Activated CD4-positive, alpha-beta T cell treated with anti-CD3 and anti-CD28 coated beads, Interleukin-2, amount 50 U/mL, for 1 hour (primary cell): ENCODE measurements at places on chromosomes 3 and 15.

- DNase-seq, result no peak
Measured at GRCh38 chr15:82103468-82103867, 57.6 kb upstream of the MEX3B start.

GRCh38 chr3:72157748-72158638, 373.0 kb upstream of the PROK2 start:
- DNase-seq, result no peak

DNA sequence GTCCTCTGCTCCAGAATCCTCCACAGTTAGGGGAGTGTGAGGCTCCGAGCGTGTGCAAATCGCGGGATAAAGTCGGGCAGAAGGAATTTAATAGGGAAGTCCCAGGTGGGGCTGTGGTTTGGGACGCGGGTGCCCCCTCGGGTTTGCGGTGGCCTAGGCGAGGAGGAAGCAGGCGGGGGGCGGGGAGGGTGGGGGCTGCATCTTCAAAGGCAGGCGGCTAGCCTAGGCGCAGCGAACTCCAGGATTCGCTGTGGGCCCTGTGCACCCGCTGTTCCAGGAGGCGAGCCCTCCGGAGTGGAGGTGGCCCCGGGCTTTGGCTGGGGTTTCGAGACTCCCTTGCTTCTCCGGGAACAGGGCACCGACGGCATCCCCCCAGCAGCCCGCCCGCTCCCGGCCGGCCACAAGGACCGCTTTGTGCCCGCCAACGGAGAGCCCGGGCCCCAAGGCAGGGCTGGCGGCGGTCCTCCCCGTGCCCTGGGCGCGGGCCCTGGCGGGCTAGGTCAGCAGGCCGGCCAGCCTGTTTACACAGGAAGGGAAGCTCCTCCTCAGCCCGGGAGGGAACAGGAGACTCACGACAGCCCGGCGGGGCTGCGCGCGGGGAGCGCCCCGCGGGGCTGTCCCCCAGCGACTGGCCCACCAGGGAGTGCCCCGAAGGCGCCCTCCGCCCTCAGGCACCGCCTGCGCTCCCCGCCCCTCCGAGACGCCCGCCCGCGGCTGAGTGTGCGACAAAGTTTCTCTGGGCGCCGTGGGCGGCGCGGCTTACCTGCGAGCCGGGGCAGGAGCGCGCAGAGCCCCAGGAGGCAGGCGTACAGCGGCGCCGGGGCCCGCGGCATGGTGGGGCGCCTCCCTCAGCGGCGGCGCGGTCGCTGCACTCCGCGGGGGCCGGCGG, 753 bp downstream of the ITGB5 start:
- peak; percentile 15 for DNase-seq

DNA sequence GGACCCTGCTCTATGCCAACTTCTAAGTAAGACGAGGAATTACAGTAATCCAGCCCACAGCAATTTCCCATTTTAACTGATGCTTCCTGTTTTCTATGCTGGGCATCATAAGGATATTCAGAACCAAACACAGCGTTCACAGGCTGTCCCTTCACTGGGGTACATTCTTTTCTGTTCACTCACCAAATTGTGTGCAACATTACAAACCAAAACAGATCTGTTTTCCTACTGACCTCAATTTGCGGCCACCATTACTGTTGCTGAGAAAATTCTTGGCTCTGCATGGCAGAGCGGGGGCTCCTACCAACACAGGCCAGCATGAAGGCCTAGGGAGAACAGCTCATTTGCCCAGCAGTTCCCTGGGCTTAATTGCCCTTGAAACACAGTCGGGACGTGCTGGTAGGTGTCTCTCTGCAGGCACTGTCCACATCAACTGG, 76.5 kb downstream of the MYO1E start:
- DNase-seq, result no peak

GRCh38 chr15:24772686-24773373, 97.3 kb downstream of the NPAP1 start:
- peak; percentile 30 for DNase-seq

- DNase-seq, result no peak
Measured at GRCh38 chr15:95269242-95270183, 1038.2 kb downstream of the MCTP2 start.

DNA sequence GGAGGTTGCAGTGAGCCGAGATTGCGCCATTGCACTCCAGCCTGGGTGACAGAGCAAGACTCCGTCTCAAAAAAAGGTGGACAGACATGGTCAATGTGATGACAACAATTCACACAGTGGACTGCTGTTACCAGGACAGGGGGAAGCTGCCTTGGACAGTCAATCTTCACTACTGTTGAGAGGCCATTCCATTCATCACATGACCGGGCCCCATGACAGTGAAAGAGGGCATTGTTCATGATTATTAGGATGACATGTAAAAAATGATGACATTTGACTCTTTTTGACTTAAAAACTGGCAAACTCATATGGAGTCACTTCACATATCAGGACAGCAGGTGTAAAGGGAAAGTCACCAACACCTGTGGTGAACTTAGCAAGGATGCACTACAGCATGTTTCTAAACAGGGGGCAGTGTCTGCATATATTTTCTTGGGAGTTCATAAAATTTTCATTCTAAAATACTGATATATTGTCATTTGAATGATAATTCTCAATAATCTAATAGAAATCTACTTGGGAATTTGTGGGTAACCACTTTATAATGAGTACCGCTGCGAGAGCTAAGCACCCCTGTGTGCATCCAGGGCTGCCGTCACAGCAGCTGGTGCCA, 34.2 kb upstream of the LDHAL6B start:
- DNase-seq, result no peak

- DNase-seq, result peak; percentile 52
Measured at GRCh38 chr3:125141596-125142419, 70.7 kb downstream of the SLC12A8 start.

DNA sequence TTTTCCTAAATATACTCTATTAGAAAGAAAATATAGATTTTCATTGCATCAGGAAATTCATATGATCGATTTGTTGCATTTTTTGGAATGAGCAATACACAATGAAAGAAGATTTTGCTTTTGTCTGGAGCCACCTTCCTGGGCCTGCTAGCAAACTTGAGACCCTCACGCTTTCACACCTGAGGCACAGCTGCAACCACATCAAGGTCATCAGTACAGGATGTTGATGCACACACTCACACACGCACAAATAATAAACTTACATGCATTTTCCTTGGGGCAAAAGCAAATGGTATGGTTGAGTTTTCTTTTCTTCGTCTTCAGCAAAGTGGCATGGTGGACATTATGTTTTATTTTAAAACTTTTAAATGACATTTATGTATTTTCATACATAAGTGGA, 64.8 kb upstream of the SATB1 start:
- DNase-seq, result no peak

DNA sequence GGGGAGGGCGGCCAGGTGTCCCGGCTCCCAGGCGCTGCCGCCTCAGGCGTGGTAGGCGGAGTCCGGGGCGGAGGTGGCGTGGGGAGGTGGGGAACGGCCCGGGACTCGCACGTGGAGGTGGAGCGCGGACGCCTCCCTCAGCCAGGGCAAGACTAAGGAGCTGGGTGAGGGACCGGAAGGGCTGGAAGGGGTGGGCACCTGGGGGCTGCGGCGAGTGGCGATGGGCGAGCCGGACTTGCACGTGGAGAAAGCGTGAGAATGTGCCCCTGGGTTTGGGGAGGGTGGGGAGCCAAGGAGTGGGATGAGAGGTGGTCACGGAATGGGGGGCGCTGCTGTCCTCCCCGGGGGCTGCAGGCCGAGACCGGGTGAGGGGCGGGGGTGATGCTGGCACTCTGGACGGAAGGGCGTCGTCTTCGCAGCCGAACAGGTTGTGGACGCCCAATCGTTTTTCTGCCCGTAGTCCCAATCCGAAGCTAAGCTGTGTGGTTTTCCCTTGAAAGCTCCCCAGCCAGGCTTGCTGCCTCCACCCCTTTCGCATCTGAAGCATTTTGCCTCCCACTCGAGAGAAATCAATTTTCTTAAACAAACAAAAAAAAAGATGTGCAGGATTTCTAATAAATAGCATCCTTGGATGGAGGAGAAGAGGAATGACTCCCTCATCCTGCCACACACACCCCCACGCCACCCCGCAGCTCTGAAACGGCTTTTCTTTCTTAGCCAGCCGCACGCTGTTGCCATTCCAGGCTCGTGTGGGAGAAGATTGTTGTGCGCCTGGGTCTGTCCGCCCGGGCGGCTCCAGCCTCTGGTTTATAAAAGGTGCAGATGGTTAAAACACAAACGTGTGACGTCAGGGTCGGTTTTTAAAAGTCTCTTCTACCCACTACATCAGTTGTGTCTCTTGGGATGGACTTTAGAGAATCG, 62.5 kb upstream of the ANKRD28 start:
- no peak for DNase-seq

DNA sequence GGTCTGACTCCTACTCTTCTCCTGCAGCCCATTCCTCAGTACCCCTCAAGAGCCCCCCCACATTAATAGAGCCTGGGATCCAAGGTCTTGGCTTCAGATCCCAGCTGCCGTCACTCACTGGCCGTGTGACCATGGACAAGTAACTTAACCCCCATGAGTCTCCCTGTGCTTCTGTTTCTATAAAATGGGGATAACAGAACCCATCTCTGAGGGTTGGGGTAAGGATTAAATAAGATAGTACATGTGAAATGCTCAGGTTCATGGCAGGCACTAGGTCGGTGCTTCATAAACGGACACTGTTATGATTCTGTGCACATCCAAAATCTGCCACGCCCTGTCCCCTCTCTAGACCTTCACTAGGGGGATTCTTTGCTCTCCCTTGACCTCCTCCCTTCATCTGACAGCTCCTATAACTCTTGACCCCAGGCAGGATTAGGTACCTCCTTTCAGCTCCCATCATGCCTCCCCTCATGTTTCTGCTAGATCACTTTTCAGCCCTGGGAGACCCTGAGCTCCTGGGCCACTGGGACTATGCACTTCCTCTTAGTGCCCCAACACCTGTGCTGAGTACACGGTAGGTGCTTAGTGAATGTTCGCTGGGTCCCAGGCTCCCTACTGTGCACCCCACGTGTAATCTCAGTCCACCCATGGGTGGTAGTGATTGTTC, 1.5 kb downstream of the CAND2 start:
- no peak for DNase-seq

DNA sequence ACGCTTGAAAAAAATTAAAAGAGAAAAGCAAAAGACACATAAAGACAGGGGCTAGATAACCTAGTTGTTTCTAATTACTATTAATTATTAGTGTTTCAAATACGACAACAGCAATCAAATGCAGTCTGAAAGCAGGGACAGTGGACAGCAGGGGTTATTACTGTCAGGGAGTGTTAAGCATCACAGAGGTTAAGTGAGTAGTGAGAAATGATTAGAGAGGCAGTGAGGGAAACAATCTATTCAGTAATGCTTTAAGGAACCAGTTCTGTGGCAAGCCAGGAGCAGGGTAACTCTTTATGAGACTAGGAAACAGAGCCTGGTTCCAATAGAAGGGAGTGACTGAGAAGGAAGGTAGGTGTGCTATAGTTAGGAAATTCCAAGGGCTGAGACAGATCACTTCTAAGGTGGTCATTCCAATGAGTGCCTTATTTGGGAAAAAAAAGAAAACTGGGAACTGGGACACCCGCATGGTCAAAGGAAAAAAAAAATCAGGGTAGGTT, 15.0 kb downstream of the RYK start:
- no peak for DNase-seq

DNA sequence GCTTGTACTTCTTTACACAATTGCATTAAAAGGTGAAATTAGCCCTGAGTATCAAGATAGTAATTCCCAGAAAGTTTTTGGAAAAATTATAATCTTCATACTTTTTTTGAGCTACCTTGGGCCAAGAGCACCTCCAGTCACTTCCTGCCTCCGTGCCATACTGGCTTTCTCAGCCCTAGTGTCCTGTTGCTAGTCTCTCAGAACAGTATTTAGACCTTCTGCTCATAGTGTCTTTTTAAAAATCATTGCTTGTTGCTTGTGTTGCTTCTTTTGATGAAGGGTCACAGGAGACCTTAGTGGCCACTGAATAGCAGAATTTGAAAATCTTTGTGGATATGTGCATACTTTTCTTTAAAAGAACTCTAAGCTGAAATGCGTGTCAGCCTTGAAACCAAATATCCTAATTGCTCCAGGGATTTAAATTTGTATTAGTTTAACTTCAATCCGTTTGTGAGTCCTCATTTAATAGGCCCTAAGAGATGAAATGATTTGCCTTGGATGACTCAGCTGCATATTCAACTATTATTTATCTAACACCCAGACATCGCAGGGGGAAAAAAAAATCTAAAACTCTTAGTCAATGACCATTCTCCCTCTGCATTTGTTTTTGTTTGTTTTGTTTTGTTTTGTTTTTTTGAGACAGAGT, 29.1 kb upstream of the LXN start:
- DNase-seq, result no peak

DNA sequence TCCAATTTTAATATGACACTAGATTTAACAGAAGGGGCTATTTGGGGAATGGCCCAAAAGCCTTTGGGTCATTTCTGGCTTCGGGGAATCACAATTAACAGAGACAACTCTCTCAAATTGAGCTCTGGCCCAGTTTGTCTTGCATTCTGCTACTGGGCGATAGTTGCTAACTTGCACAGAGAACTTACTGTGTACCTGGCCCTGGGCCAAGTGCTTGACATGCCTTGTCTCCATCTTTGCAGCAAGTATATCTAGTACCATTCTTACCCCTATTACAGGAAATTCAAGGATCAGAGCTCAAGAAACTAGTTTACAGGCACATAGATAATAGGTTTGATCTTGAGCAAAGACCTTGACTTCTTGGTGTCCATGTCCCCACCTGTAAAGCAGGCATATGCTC, 175.7 kb downstream of the TMEM108 start:
- DNase-seq, result no peak

GRCh38 chr15:86432861-86433260, 353.2 kb downstream of the AGBL1 start:
- no peak for DNase-seq

DNA sequence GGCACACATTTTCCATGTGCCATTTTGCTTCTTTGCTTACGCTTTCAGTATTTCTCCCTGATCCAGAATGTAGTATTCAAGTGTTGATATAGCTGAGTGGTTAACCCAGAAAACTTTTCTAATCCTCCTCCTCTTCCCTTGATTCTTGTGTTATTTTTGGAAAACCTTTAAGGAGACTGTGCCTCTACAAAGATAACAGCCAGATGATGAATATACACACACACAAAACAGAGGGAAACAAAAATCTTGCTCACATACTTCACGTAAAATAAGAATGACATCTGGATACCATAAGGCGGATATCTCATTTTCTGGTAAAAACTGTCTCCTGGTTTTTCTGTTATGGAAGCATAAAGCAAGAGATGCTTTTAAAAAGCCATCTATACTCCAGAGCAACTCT, 295.8 kb upstream of the THBS1 start:
- no peak for DNase-seq

GRCh38 chr3:43077261-43077660, 28.6 kb downstream of the POMGNT2 start:
- no peak for DNase-seq

- no peak for DNase-seq
Measured at GRCh38 chr3:23481616-23482278, 278.6 kb downstream of the UBE2E2 start.

- no peak for DNase-seq
Measured at GRCh38 chr15:48411971-48412591, 80.9 kb downstream of the DUT start.

GRCh38 chr3:29178809-29179793, 101.8 kb upstream of the RBMS3 start:
- DNase-seq, result no peak

- DNase-seq, result peak; percentile 21
Measured at GRCh38 chr3:15327941-15328340, 4.4 kb downstream of the SH3BP5 start.
